Inflammatory macrophage treated with lipopolysaccharide for 1 hour (primary cell): ENCODE measurements at places on chromosomes 4 and X.
A peak's percentile ranks its signal among the peaks of the same experiment; 100 is the strongest.

GRCh38 chr4:70721747-70722146 lies at the start of gene RUFY3:
Gene RUFY3 (plus strand): TSS chr4:70721964. CDS start chr4:70722574, 610 bp downstream.
- DNase-seq, result no peak

DNA sequence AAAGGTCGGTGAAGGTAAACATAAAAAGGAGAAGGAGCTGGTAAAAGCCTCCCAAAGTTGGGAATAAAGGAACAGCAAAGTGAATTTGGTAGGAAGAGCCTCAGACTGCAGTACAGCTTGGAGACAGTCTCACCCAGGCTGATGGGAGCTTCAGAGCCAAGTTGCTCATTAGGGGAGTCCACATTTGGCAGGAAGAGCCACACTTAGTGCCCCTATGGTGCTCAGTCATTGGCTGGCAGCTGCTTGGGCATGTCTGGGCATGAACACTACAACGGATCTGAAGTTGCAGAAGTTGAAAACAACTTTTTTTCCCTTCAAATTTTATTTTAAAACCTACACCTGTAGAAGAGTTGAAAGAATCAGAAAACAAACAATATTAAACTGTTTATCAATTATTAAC lies 2497.3 kb downstream of the ARAP2 start:
- no peak for DNase-seq

- no peak for DNase-seq
These were observed 7.1 kb upstream of the OPHN1 start for GRCh38 chrX:68440442-68440841.

- no peak for DNase-seq
These were observed 69.4 kb upstream of the KIT start for GRCh38 chr4:54588404-54588803.

DNA sequence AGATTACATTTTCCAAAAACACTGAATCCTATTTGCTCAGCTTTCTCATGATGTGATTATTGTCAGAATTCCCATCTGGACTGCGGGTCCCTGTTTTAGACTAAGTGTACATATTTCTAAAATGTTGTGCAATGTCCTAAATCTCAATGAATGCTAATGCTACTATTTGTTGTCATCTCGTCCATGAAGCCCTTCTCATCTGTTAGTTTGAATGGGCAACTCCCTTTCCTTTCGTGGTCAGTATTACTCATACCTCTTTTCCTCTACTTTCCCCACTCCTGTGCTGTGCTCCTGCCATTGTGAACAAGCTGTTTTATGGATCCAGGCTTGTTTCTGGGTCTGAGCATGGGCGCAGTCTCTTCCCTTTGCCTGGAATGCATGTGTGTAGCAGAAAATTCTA lies 91.0 kb downstream of the MID1 start:
- no peak for DNase-seq

DNA sequence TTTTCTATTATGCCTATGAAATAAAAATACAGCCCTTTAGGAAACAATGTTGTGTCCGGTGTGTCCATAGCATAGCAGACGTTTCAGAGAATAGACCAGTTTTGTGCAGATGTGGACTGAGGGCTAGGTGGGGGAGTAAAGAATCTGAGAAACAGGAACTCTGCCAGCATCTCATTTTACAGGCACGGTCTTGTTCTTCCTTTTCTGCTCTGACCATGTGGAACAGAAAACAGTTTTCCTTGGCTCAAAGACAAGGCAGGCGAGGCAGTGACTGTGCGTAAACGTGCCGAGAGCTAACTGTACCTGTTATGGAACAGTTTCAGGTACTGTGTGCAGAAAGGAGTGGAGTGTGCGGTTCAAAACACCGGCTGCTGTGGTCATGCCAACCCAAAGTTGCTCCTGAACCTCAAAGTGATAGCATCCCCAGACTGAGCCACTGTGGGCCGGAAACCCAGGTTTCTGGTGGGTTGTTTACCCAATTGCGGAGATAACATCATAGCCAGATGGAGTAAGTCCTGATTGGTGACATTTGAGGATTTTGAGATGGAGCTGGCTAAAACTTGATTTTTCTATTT lies 20.2 kb downstream of the CNGA2 start:
- DNase-seq, result no peak

DNA sequence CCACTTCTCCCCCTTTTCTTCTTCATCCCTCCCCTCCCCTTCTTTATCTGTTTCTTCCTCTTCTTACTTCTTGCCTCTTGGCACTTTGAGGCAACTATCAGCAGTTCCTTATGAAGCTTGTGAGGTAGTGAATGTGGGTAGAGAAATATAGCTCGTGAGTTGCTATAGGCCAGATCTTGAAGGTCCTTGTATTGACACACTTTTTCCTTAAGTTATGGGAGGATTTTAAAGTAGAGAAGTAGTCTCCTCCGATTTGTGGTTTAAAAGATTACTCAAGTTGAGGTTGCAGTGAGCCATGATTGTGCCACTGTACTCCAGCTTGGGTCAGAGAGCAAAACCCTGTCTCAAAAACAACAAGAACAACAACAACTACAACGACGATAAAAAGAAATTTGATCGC lies 3.4 kb upstream of the RRAGB start:
- peak; percentile 48 for DNase-seq

DNA sequence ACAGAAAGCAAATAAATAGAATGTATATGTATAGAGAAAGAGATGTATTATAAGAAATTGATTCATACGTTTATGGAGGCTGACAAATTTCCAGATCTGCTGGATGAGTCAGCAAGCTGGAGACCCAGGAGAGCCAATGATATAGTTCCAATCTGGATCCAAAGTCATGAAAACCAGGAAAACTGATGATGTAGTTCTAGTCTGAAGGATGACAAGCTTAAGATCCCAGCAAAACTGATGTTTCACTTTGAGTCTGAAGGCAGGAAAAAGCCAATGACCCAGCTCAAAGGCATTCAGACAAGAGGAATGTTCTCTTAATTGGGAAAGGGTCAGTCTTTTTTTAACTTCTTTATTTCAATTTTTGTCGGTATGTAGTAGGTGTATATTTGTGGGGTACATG lies 102.6 kb downstream of the LHFPL1 start:
- no peak for DNase-seq

GRCh38 chr4:106316773-106317409 lies 541 bp downstream of the AIMP1 start:
- DNase-seq, result no peak

DNA sequence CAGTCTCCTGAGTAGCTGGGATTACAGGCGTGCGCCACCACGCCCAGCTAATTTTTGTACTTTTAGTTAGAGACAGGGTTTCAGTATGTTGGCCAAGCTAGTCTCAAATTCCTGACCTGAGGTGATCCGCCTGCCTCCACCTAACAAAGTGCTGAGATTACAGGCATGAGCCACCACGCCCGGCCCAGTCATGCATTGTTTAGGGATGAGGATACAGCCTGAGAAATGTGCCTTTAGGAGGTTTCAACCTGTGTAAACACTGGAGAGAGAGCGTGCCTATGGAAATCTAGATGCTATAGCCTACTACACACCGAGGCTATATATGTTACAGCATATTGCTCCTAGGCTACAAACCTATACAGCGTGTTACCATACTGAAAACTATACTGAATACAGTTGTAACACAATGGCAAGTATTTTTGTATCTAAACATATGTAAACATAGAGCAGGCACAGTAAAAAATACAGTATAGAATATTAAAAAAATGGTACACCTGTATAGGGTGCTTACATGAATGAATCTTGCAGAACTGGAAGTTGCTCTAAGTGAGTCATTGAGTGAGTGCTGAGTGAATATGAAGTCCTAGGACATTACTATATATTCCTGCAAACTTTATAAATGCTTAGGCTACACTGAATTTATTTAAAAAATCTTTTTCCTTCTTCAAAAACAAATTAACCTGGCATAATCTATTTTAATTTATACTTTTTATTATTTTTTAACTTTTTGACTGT lies 588.2 kb upstream of the ADGRL3 start:
- DNase-seq, result no peak
